Stimulated activated CD4-positive, alpha-beta T cell treated with anti-CD3 and anti-CD28 coated beads, TNF-alpha, amount 100 ng/mL, for 24 hours (primary cell): ENCODE measurements at places on chromosomes 6 and 20.

DNA sequence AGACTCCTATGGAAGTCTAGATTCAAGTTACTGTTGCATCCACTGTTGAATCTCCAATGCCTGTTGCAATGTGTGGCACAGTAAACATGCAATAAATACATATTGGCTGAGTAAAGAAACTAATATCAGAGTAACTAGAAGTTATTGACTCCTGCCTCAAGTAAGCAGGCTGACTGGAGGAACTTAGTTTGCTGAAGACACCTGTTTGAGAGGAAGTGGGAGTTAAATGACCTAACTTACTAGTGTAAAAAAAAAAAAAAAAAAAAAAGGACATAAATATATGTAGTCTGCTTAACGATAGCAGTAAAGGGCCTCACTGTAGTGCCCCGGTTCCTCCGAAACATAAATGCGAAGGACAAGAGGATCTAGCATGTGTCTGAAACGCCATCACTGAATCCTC lies 249.8 kb upstream of the PRDM1 start:
- DNase-seq, result no peak

DNA sequence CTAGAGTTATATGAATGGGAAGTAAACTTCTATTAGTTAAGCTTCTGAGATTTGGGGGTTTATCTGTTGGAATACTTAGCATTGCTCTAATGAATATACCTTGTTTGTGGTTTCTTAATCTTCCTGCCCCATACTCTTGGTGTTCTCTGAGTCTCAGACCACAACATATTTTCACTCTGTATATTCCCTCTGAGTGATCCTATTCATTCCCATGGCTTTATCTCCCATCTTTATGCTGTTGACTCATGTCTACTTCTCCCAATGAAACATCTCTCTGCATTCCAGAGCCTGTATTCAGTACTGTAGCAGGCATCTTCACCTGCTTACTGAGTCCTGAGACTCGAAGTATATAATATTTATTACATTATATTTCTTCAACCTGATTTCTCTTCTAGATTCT lies 283.7 kb upstream of the MAP3K7 start:
- DNase-seq, result no peak

GRCh38 chr6:142773859-142774648 lies 170.9 kb downstream of the HIVEP2 start:
- DNase-seq, result no peak

DNA sequence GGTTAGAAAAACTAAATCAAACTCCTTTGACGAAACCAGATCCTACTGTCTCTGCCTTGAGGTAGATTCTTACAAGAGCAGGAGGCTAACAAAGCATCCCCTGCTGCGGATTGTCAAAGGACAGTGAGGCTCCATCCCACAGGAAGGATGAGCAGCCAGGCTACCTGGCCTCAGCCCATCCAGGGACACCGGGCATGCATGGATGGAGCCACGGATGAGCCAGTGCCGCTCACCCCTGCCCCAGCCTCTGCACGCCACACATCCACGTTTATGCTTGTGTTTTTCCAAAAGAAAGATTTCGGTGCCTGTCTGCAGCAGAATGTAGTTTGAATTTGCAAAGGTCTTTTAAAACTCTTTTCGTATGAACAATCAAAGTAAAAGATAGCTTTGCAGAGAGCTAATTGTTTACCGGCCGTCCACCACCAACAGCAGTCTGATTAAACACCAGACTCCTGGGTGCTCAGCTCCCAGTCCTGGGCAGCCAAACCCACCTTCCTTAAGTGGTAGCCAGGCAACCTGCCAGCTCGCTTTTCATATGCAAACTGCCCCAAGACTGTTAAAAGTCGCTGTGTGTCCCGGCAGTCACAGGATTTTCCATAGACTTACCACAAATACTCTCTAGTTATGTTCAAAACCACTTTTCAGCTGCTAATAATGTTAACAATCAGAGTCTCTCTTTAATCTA lies 999 bp downstream of the THBS2 start:
- no peak for DNase-seq

GRCh38 chr6:76703786-76704185 lies 631.3 kb upstream of the IMPG1 start:
- no peak for DNase-seq

DNA sequence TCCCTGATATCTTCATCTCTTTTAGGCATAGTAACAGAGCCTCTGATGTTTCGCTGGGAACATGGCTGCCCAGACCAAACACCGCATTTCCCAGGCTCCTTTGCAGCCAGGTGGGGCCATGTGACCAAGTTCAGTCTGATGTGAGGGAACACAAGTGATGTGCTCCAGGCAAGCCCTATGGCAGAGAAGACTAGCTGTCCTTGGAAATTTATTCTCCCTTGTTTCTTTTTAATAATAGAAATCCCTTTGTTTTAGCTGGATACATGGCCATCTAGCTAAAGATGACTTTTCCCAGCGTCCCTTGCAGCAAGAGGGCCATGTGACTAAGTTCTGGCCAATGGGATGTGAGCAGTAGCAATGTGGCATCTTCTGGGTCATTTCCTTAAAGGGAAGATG lies 30.8 kb downstream of the SLC2A10 start:
- no peak for DNase-seq

GRCh38 chr20:34401741-34402455 lies 38.8 kb downstream of the ITCH start:
- DNase-seq, result peak; percentile 19

DNA sequence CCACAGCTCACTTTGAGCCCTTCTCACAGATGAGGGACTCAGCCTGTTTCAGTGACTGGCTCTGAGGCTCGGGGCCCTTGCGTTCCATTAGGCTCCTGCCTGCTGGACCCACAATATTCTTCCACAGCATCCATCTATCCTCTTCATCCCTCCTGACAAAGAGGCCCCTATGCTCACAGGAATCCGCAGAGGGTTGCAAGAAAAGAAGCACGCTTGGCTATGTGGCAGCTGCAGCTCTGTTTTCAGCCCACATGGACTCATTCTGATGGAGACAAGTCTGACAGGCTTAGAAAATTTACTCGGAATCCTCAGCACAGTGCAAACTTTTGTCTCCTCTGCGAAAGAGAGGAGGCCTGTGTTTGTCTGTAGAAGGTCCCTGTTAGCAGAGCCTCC lies 207.5 kb downstream of the SYNDIG1 start:
- no peak for DNase-seq

- DNase-seq, result no peak
These were observed 588.4 kb upstream of the BTBD3 start for GRCh38 chr20:11329271-11329670.

DNA sequence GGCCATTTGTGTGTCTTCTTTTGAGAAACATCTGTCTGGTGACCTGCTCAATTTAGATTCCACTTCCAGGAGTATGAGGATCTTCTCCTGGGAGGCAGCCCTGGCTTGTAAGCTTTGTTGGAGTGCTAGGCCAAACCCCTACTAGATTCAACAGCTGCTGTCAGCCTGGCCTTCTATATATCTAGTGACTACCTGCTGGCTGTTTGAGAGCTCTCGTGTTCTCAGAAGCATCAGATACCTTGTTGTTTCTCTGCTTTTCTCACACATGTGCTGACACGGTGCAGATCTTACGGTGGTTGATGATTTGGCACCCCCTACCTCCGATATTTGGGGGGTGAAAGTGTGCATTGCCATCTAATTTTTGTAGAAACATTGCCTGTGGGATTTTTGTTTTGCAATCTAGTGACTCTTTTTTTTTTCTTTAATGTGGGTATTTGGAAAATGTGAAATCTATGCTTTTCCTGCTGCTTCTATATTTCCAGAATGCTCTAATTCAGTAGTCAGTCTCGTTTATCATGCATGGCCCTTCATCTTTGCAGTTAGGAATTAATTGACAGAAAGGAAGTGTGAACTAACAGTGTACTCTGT lies 4.7 kb downstream of the CCN2 start:
- no peak for DNase-seq

DNA sequence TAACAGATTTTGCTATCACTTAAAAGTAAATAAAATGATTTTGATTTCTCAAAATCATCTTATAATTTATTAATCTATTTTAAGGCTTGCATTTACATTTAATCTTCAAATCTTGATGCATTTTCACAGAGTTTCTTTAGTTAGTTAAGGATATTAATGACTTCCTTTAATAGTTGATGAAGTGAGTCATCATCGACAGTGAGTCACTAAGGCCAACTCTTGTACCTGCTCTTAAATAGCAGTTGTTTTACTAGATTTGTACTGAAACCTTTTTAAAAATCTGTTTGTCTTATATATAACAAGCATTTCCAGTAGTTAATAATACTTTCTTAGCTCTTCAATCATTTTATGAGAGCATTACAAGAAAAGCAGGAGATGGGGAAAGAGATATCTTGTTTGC lies 191.7 kb downstream of the ESR1 start:
- DNase-seq, result no peak

GRCh38 chr6:159973951-159974350 lies 5.1 kb downstream of the IGF2R start:
- no peak for DNase-seq

GRCh38 chr6:10363911-10364310 lies 51.0 kb downstream of the TFAP2A start:
- no peak for DNase-seq

DNA sequence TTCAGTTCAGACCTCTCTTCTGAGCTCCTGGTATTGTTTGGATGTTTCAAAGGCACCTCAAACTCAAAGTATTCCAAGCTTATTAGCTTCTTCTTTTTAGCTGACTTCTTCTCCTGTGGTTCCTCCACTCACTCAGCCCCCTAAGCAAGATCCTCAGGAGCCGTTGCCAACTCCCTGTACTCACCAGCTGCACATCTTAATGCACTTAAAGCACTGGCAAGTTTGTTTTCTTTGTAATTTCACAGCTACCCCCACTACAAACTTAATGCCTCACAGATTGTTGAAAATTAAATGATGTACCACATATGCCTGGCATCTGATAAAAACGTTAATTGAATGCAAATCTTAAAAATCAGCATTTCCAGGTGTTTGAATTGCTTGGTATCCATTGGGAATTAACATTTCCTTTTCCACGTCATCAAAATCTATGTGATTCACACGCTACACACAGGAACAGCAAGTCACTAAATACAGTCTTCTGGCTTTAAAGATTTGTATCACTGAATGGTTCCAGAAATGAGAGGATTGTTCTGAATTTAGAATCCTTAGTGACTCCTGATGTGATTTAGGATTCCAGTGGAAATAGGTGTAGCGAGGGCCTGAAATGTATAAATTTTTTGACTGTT lies 24.5 kb downstream of the CALHM6 start:
- DNase-seq, result no peak

DNA sequence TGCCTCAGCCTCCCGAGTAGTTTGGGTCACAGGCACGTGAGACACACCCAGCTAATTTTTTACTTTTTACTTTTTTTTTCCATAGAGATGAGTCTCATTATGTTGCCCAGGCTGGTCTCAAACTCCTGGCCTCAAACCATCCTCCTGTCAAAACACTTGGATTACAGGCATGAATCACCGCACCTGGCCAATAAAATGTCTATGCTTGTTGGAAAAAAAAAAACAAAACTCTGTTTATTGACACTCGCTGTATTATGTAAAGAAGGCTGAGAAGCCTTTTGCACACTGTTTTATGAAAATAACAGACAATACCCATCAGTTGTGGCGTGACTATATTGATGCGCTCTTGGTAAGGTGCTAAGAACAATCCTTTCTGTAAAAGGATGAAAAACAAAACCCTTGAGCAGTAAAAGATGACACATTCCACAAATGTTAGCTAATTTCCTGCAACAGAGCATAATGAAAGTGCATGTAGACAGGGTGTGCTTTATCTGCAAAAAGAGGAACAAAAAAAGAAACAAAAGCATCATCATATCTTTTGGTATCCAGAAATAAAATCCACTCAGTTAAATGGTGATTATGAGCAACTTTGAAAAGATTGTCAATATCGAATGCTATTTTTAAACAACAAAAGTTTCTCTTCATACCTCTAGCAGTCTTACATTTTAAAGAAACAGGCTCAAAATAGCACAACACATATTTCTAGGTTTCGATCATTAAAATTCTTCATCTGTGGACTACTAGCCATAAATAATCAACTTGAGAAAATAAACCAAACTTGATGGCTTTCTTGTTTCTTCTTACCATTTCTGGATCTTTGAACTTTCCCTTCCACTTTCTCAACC lies 108.3 kb upstream of the PHACTR1 start:
- DNase-seq, result no peak

GRCh38 chr6:27295301-27296079 lies 16.6 kb downstream of the POM121L2 start:
- no peak for DNase-seq

DNA sequence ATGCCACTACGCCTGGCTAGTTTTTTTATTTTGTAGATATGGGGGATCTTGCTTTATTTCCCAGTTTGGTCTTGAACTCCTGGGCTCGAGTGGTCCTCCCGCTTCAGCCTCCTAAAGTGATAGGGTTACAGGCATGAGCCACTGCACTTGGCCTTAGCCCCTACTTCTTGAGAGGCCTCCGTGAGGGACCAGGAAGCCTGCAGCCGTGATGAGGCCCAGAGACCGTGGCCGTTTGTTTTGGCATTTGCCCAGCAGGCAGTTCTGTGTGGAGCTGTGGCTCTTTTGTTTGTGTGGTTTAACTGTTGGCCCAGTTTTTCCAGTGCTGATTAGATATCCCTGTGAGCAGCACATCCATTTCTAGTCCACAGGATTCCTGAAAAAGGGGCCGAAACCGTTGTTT lies 39.8 kb downstream of the SRSF3 start:
- DNase-seq, result no peak

- DNase-seq, result no peak
These were observed 111.4 kb upstream of the EMILIN3 start for GRCh38 chr20:41478026-41478425.

DNA sequence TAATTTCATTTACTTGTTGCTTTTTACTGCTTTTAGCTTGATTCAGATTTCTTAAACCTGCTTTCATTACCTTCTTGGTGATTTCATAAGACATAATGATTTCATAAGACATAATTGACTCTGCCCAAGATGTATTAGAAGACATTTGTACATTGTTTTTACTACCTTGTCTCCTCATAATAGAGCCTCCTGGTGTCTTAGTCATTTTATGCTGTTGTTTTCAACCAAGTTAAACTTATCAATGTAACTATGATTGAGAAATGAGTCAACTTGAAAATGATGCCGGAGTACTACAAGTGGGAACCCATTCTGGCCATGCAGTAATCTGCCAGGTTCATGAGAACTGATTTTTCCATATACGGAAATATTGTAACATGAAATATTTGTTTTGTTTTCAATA lies 573.6 kb downstream of the MMUT start:
- DNase-seq, result no peak

- no peak for DNase-seq
These were observed 93.7 kb downstream of the ZFAND3 start for GRCh38 chr6:37913210-37913609.

DNA sequence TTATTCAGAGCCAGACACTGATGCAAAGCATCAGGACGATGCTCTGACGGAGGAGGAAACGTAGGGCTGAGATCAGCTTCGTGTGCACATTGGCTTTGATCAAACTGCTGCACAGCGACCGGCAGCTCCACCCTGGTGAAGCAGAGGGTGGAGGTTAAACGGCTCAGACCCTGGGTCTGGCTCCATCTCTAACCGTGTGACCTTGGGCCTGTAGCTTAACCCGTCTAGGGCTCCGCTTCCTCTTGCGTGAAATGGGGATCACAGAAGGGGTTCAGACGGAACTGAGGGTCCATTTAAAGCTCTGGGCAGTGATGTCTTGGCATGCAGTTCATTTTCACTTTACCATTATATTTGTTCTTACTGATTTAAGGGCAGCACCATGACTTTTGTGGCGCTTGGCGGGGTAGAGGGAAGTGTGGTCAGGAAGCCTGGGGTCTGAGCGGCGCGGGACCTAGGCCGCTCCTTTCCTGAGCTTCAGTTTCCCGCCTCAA lies 644 bp downstream of the RBL1 start:
- no peak for DNase-seq

GRCh38 chr6:23828861-23829260 lies 297.2 kb upstream of the NRSN1 start:
- DNase-seq, result no peak

GRCh38 chr6:73796881-73797280 lies 100.9 kb downstream of the CD109 start:
- no peak for DNase-seq

GRCh38 chr6:155521719-155522118 lies 66.1 kb upstream of the NOX3 start:
- no peak for DNase-seq
